GM12892 (cell line): ENCODE measurements at places on chromosomes 5 and 9.

GRCh38 chr5:22985446-22985845, 132.3 kb upstream of the CDH12 start:
- no peak for DNase-seq

GRCh38 chr5:98128846-98129245, 644.6 kb upstream of the RGMB start:
- DNase-seq, result no peak

GRCh38 chr5:88938488-88938887, 55.5 kb upstream of the MEF2C start:
- no peak for DNase-seq

DNA sequence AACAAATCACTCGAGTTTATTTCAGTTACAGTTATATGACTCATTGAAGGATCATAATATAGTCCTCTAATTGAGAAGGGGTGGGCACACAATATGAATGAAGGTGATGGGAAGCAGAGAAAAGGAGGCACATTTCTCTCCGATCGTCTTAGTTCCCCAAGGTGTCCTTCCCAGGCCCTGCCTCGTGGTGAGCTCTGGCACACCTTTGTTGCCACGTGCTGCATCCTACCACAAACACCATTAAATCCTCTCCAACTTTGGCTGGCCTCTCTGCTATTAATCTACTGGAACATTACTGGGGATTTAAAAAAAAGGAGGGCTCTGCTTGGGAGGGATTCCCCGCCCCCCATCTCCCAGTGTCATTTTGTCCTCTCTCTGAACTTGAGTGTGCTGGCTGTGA, 42.9 kb downstream of the CDH6 start:
- no peak for DNase-seq

GRCh38 chr5:438481-438981, 4.4 kb upstream of the EXOC3 start:
- DNase-seq, result no peak

DNA sequence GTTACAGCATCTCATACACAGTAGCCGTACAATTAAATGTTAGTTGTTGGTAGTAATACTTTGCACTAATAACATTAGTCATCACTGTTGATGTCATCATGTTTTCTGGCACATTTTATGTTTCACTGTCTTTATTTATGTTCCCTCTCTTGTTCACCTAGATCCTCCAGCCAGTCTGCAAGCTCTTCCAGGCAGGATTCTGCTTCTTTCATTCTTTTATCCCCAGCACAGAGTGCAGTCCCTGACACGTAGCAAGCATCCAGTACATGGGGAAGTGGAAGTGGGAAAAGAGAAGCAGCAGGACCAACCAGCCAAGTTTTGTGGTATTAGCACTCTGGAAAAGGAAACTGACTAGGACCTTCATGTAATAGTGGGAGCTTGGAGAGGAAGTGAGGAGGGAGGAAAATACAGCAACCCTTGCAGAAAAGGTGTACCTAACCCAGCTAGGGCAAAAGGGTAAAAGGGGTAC, 89.7 kb upstream of the SLC44A1 start:
- no peak for DNase-seq

- DNase-seq, result no peak
Observed at GRCh38 chr9:114046875-114047274, 31.2 kb downstream of the AMBP start.

DNA sequence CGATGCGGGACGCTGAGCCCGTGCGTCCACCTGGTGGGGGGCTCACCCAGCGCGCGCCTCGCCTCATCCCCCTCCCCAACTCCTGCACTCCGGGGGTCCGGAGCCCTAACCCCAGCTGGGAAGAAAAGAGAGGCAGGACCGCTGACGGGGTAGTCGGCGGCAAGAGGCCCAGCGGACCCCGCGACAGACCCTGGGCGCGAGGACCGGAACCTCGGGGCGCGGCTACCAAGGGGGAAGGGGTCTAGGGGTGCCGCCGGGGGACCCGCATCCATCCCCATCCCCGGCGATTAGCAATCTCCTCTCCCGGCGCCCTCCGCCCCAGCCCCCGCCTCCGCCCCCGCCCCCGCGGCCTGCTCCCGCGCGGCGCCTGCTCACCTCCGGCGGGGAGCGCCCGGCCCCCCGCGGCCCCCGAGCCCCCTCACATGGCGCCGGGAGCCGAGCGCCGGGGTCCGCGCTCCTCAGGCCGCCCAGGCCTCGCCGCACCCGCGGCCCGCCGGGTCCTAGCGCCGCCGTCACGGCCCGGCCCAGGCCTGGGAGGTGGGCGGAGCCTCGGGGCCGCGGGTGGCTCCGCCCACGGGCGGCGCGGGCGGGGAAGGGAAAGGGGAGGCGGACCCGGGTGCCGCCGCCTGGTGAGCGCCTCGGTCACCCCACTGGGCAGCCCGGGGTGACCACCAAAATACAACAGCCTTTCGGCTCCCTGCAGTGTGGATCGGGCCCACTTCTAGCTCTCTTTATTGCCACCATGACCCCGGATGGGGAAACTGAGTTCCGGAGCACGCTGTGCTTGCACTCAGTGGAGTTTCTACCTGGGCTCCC, at the start of gene ST6GALNAC6:
TSS of gene ST6GALNAC6 (minus strand) at position 476 of the 816 bp plus-strand sequence. CDS start 1,622 bp downstream, outside the sequence.
- peak; percentile 93 for DNase-seq
